ENCODE measurements at places on chromosomes 3 and 15.

GRCh38 chr3:33184863-33185262, 33.7 kb downstream of the SUSD5 start:
- no peak for DNase-seq

DNA sequence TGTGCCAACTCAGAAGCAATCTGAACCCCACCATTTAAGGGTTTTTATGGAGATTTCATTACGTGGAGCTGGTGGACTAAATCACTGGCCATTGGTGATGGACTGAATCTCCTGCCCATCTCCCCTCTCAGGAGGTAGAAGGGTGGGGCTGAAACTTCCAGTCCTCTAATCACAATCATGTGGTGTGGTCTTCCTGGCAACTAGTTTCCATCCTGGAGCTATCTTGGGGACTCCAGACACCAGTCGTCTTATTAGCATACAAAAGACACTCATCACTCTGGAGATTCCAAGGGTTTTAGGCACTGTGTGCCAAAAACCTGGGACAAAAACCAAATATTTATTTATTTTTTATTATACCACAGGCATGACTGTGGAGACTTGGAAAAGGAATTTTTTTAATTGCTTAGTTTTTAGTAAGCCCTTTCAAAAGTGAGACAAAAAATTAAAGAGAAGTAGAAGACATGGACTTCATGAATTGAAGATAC, 203.6 kb downstream of the WNT5A start:
- no peak for DNase-seq

DNA sequence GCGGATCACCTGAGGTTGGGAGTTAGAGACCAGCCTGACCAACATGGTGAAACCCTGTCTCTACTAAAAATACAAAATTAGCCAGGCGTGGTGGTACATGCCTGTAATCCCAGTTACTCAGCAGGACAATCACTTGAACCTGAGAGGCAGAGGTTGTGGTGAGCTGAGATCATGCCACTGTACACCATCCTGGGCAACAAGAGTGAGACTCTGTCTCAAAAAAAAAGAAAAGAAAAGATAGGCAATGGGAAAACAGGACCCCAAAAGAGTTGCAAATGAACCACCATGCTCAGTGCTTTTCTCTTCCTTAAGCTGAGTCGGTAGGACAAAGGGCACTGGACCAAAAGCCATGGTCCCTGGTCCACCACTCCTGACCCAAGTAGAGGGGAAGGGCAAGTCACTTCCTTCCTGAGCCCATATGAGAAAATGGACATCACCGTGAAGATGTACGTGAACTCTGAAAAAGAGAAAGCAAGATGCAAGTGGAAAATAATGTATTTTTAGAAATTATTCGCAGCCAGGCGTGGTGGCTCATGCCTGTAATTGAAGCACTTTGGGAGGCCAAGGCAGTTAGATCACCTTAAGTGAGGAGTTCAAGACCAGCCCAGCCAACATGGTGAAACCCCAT, 2.6 kb downstream of the ITGB5 start:
- DNase-seq, result no peak

DNA sequence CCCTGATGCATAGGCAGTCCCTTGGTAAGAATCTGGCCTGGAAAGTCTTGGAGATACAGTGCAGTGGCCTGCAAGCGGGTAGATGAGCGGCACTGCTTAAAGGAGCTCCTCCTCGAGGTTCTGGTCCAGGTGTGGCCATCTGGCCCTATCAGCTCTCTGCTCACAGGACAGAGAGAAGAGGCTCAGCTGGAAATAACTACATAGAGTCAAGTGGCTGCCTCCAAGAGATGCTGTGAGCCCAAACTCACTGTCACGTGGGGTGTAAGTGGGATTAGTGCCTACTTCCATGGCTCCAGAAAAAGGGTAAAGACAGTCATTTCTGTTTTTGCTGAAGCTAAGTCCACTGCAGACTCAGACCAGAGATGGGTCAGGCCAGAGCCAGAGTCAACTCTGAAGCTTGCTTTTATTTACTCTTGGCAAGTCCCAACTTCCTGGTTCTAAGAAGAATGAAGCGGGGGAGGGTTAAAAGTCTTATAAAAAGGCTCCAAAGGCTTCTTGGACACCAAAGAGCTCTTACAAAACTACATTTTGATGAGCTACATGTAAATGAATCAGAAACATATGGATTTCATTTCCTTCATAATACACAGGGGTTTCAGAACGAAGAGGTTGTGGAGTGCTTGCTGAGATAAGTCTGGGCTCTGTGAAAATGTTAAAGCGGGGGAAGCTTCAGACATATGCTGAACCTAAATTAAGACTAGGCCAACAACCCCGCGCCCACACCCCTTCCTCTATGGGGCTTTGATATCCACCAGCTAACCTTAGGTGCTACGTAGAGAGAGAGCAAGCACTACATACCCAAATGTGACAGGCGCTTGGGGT, 77.1 kb downstream of the PDZRN3 start:
- peak; percentile 79 for DNase-seq

DNA sequence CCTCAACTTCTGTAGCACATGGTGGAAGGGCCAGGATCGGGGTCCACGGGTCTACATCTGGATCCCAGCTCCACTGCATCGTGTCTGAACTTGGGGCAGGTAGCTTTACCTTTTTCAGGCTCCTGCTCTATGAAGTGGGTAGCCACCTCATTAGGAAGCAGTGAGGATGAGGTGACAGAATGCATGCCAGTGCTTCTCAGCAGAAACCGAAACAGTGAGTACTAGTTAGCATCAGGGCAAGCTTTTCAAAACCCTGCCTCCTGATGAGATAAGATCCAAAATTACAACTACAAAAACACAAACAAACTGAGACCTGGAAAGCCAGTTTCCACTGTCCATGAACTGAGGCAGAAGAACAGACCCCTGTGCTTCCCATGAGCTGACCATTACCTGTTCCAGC, 77.4 kb downstream of the ANXA2 start:
- DNase-seq, result no peak

GRCh38 chr3:5974630-5975322, 787.3 kb downstream of the EDEM1 start:
- DNase-seq, result no peak

DNA sequence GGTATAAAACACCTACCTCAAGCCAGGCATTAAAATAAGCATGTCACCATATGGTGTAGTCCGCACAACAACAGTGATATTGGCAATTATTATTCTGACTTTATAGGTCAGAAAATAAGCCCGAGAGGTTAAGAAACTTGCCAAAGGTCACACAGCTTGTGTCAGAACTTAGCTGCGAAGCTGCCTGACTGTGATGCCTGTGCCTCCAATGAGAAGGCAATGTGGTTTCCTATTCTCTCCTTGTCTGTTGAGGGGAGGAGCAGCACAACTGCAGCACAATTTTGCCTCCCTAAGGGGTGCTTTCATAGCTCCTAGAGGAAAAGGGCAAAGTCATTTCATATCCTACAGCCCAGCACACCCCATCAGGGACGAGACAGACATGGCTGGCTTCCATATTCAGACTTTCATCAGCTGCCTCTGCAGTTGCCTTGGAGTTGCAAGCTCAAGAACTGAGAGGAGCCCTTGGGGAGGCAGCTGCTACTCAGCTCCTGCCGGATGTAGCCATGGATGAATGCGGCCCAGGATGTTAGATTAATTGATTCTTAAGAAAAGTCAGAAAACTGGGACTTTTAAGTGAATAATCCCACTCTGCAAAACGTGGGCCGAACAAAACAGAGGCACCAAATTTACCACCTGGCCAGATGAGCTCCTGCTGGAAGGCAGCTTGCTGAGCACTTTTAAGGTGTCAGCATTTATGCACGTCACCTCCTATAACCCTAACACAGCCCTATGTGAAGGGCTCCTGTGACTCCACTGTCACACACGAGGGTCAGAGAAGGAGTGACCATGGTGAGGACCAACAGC, 38.5 kb downstream of the MYO5C start:
- no peak for DNase-seq

GRCh38 chr15:66288551-66289185, 4.7 kb upstream of the DIS3L start:
- no peak for DNase-seq

DNA sequence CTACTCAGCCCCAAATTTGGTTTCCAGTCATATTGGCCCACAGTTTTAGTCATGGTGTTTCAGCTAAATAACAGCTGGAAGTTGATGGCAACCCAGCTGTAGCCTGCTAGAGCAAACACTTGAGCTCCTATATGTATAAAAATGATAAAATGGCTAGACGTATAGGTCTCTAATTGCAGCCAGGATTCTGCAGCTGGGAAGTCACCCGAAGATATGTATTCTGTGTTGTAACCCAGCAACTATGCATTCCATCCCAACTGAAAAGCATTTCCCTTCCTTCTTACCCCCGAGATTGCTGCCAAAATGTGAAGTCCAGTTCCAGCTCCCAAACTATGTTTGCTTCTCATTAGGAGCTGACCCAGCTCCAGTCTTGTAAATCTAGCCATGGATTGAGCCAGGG, 408.4 kb downstream of the AGBL1 start:
- DNase-seq, result no peak

GRCh38 chr3:112718516-112718915, 77.6 kb upstream of the CCDC80 start:
- DNase-seq, result no peak

GRCh38 chr15:41487381-41487780, 6.3 kb upstream of the ITPKA start:
- no peak for DNase-seq

DNA sequence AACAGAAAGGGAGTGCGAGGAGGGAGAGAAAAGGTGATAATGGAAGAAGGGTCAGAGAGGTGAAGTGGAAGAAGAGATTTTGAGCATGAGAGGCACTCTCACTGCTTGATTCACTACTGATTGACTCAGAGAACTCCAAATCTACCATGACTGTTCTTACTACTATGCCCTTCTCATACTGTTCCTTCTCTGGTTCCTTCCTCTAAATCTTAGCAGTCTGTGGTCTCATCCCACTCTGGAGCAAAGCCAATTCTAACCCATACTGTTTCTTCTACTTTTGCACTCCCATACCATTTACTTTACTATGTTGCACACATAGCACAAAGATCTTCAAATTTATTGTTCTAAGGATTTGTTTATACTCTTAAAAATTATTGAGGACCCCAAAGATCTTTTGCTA, 100.8 kb downstream of the DTWD1 start:
- DNase-seq, result no peak

GRCh38 chr3:165518346-165518745, 318.9 kb downstream of the BCHE start:
- no peak for DNase-seq

DNA sequence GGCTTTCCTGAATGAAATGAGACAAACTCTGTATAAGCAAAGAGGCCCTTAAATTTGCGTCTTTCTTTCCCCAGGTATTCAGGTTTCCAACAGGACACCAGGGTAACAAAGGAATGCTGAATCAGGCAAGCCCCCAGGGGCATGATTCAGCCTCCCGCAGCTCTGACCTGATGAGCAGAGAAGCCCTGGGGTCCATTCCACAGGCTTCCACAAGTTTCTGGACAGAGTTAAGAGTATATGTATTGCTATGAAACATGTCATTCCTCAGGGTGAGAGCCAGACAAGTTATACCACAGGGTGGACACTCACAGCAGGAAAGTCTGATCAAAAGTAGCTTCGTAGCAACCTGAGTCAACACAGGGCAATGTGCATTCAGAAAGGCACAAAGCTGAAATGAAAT, 68.1 kb upstream of the CTNNB1 start:
- DNase-seq, result peak; percentile 8

DNA sequence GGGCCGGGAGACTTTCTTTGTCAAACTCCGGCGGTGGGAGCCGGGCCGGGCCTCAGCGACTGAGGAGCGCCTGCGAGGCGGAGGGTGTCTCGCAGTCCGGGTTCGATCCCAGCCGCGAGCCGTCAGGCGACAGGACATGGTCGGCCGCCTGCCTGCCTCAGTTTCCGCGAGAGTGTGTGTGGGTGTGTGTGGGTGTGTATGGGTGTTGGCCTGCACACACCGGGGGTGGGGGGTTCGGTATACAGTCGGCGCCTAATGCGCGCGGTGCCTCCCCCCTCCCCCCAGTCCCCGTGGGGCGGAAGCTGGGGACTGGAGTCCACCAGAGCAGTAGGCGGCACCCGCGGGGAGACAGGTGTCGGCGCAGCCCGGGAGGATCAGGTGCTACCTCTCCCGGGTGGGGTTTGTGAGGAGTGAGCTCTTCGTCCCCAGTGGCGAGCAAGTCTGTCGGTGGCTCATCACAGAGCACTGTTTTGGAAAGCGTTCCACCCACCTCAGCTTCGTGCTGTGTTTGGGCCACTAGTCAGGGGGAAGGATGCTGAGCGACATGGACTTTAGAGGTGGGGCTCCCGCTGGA, 246.3 kb downstream of the GOLGA6L6 start:
- no peak for DNase-seq

DNA sequence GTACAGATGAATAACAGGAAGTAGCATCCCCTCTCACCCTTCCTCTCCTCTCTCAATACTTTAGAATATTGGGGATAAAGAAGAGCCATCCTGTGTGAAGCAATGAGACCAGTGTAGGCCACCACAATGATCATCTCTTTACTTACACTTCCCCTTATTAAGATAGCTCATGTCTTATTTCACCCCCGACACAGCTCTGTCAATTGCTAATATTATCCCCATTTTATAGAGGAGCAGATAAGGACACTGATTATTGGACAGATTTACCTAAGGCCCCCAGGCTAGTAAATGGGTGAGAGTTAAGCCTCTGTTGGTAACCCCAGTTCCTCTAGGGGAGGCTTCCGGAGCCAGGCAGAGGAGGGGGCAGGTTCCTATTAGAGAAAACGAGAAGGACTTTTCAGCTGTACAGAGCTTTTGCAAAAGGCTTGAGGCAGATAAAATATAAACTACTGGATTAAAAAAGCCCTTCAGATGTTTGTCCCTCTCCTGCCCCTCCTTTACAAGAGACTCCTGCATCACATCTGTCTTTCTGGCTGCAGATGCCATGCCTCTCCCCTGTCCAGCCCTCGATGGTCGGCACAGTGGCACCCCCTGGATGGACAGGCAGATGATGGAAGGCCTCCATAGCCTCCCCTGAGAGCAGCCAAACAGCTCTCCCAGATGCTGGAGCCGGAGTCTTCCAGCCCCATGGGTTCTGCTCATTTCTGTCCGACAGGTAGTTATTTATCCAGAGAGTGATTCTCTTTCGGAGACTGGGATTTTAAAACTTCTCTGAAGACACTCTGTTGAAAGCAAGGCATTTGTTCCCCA, 49.4 kb upstream of the LCTL start:
- no peak for DNase-seq

DNA sequence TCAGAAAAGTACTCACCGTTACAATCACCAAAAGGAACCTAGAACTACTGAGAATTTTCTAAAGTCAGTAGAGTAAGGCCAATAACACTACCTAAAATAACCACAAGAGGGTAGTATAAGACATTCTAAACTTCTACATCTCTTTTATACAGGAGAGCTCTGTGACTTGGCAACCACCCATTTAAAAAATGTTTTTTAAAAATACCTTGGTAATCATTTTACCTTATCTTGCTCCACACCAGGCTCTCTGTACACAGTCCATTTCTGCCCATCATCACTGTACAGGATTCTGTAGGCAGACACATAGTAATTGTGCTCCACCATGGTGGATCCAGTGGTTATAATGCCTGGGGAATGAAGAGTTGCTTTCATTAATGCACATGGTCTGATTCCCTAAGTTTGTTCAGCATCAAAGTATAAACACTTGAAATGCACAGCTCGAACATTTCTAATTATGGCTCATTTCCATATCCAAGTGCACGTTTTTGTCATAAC, 54.5 kb downstream of the ST3GAL6 start:
- DNase-seq, result peak; percentile 38

- DNase-seq, result peak; percentile 23
Observed at GRCh38 chr3:194779729-194780224, 94.1 kb downstream of the FAM43A start.
